AG10803 (cell line): ENCODE measurements at places on chromosomes 13 and 19.

DNA sequence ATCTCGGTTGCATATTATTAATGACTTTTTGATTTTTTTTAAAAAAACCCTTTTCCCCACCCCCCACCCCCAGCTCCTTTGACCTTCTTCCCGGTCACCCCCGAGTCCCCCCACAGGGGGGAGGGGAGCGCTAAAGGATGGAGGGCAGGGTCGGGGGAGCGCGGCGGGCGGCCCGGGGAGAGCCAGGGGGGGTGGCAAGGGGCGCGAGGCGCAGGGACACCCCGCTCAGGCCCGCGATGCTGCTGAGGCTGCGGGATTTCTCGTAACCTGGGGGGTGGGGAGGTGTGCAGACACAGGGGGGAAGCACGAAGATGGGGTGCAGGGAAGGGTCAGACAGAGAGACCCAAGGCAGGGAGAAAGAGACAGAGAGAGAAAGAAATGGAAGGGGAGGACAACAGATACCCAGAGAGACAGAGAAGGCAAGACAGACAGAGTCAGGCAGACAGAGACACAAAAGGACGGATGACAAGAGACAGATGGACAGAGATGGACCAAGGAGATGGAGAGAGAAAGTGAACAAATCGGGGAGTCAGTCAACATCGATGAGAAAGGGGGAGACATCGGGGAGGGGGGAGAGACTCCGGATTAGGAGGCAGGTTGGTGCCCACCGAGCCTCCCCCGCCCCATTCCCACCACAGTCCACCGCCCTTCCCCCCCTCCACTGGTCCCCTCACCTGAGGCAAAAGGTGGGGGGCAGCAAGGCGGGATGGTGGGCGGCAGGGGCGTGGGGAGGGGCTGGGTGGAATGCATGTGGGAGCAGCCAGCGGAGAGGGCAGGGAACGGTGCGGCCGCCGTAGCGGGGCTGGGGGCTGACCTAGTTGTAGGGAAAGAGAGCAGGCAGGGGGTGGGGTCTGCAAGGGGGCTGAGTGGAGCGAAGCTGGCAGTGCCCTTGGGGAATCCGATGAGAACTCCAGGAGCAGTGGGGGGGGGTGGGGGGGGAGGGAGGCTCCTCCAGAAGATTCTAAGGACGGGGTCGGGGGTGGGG is 14.2 kb downstream of the KCNC3 start:
- no peak for DNase-seq

GRCh38 chr19:45099467-45100191 is 6.7 kb downstream of the PPP1R37 start:
- DNase-seq = no peak

GRCh38 chr13:32042551-32042950 is 11.0 kb downstream of the FRY start:
- DNase-seq = no peak

GRCh38 chr19:45613926-45614725 is 12.1 kb upstream of the GPR4 start:
- DNase-seq = peak; percentile 88

GRCh38 chr13:61608138-61608537 is 192.5 kb upstream of the PCDH20 start:
- no peak for DNase-seq

DNA sequence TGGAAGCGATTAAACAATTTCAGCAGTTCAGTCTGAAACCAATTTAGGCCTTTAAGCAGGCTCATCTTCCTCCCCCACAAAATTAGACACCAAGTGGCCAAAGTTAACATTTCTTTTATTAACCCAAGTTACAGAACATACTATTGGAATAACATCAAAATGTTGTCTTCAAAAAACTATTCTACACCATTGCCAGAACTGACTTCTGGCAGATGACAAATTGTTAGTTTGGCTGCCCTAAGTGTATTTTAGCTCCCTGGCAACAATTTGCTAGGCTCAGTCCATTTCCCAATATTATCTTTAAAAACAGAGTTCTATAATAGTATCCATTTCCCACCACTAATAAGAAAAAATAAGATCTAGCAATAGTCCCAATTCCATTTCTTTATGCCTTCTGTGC is 107.8 kb downstream of the SGCG start:
- peak; percentile 37 for DNase-seq

- DNase-seq = no peak
Measured at GRCh38 chr19:39001041-39001440, 25.5 kb upstream of the FBXO17 start.

- DNase-seq = no peak
Measured at GRCh38 chr19:6687114-6687513, 17.2 kb upstream of the TNFSF14 start.

DNA sequence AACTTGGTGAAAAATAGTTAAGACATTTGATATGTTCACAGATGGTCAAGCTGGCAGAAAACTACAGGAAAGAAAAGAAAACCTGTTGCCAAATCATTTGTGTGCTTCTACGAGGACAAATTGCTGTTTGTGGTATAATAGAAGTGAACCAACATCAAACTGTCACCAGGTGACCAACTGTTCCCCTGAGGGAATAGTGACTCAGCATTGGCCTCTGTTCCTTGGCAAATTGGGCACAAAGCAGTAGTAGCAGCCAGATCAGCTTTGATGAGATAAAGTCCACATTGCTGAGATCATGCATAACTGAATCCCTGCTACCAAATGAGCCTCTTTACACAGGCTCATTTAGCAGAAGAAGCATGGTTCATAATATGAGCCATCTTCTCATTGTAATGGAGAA is 103.5 kb downstream of the POSTN start:
- DNase-seq = peak; percentile 82

DNA sequence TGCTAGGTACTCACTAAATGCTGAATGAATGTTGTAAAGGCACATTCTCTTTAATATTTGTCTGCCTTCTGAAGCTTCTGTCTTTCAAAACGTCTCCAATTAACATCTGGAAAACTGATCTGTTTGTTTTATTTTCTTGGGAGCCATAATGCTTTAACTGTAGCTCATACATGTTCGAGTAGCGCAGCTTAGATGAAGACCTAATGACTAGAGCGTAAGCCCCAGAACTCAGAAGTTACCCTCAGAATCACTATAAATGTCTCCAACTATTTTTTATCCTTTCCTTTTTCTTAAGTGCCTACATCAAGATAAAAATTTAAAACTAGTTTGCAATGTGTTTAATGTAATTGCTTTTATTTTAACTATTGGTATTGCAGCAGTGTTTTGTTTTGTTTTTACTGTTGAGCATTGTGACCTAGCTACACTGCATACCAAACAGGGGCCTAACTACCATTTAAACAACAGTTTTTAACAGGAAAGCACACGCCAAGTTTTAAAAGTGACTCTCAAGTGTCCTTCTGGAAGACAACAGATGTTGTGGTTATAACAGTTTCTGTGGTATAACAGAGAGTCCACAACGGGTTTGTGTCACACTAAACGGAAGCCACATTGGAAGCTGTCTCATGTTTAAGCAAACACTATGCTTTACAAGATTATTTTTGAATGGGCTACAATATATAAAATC is 42.0 kb downstream of the MRPL57 start:
- peak; percentile 20 for DNase-seq

DNA sequence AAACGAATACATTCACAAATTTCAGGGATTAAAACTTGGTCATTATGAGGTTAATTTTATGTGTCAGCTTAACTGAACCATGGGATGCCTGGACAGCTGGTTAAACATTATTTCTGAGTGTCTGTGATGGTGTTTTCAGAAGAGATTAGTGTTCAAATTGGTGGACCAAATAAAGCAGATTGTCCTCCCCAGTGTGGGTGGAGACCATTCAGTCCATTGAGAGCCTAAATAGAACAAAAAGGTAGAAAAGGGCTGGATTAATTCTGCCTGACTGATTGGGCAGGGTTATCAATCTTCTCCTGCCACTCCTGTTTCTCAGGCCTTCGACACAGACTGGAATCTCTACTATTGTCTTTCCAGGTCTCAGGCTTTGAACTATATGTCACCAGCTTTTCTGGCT is 203.8 kb upstream of the SLITRK6 start:
- no peak for DNase-seq

- no peak for DNase-seq
Measured at GRCh38 chr13:107847406-107847805, 367.9 kb downstream of the LIG4 start.

GRCh38 chr13:66262330-66262729 is 967.8 kb downstream of the PCDH9 start:
- no peak for DNase-seq

GRCh38 chr13:50527612-50528509 is 315.6 kb downstream of the DLEU7 start:
- peak; percentile 52 for DNase-seq

DNA sequence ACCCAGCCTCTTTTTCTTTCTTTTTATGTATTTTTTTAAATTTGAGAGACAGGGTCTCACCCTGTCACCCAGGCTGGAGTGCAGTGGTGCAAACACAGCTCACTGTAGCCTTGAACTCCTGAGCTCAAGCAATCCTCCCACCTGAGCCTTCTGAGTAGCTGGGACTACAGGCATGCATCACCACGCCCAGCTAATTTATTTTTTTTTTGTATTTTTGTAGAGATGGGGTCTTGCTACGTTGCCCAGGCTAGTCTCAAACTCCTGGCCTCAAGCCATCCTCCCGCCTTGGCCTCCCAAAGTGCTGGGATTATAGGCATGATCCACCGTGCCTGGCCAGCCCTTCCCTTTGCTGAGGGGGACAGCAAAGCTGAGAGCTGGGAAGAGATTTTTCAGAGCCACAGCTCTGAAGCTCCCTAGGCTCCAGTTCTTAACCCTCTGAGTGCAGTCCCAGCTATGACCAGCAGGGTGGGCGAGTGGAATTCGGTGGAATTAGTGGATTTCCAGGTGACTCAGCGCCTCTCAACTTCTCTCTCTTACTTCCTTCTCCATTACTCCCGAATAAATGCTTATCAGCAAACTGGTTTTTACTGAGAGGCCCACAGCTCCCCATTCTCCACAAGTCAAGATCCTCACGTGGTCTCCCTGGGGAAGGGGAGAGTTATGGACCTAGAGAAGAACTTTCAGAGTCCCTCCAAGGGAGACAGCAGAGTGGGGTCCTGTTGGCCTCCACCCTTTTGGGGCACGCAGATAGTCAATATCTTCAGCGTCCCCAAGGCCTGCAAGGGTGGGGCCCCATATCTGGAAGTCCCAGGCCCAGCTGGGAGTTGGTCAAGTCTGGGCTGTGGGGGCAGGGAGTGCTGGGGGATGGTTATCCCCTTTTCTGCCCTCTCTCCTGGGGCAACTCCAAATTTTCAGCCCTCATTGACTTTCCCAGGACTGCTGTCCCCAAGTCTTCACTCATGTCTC is 1.2 kb downstream of the BLVRB start:
- DNase-seq = peak; percentile 90

DNA sequence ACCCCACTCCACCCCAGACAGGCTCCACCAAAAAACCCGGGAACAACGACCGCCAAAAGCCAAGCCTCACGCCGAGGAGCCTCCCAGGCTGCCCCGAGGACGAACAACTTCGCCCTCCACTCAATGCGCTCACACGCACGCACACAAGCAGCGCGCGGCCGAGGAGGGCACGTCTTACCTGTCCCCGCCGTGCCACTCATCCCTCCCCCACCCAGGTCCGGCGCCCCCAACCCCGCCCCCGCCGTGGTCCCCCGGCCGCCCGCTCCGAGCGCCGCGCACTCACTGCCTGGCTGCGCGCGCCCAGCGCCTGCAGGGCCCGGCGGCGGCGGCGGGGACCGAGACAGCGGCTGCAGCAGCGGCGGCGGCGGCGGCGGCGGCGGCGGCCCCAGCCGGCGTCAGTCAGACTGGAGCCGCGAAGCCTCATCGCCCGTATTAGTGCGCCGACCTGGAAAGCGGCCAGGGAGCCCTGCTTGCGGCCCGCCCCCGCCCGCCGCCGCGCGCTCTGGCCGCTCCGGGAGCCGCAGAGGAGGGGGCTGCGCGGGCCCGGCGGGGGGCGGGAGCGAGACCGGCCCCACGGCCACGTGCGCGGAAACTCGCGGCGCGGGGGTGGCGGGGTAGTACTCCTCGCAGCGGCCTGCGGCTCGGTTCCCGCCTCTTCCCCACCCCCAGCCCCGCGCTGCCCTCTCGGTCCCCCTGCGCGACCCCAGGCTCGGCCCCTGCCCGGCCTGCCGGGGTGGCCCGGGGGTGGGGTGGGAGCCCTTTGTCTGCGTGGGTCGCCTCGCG is at the start of gene SMAD9:
Gene SMAD9, minus strand, starts transcription at position 406 of the 783 bp plus-strand sequence. CDS start 40,549 bp downstream, outside the sequence.
- DNase-seq = peak; percentile 69

DNA sequence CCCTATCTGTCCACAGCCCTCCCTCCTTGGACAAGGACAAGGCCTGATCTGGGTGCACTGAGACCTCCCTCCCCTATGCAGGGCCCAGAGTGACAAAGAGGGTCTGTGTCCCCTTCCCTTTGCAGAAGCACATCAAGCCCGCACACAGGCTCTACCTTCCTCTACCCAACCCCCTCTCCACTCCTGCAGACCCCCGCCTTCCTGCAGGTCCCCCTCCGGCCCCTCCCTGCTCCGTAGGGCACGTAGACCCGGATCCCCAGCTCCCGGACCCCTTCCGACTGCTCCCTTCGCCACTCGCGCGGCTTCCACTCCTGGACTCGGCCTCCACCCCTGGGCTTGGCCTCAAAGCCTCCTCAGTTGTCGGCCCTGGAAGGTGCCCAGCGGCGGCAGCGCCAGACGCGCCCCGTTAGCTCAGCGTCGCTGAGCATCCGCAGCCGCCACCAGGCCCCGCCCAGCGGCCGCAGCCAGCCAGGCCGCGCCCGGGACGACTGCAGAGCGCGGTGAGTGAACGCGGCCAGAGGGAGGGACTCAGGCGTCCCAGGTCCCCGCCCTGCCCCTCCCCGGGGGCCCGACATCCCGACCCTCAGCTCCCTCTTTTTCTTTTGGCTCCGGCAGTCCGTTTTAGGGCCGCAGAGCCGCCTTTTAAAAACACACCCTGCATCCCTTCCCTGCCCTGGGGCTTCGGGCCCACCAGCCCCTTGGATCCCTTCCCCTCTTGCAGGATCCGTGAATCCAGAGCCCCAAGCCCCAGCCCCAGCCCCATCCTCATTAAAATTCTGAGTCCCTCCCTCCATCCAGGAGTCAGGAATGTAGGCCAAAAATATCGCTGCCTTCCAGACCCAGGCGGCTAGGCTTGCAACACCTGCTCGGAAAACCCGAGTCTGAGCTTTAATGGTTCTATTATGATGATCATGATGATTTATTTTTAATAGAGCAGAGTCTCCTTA is 1.5 kb upstream of the MYADM start:
- peak; percentile 85 for DNase-seq
